AG04450 (cell line): ENCODE measurements at places on chromosomes 16 and 17.

DNA sequence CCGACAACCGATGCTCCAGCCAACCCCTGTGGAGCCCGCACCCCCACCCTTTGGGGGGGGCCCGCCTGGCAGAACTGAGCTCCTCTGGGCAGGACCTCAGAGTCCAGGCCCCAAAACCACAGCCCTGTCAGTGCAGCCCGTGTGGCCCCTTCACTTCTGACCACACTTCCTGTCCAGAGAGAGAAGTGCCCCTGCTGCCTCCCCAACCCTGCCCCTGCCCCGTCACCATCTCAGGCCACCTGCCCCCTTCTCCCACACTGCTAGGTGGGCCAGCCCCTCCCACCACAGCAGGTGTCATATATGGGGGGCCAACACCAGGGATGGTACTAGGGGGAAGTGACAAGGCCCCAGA, 17.9 kb downstream of the NGFR start:
- DNase-seq: no peak

DNA sequence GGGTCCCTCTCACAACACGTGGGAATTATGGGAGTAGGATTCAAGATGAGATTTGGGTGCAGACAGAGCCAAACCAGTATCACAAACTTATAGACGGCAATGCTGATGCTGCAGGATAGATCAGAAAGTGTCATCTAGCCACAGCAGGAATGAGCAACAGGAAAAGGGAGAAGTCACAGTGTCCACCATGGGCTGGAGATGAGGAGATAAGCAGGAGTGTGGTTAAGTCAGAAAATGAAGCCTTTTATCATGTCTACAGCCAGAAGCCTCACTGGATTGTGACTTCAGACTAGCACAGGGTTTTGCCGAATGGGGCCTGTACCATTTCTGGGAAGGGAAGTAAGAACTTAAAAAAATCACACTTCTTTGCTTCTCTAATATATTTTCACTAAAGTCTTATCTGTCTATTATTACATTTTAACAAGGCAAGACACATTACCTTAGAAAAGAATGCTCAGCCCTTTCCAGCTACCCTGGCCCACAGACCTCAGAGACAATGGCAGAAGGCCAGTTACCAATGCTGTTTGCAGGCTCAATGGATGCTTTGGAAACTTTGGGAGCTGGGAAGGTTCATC, 490.2 kb upstream of the SALL1 start:
- no peak for DNase-seq

DNA sequence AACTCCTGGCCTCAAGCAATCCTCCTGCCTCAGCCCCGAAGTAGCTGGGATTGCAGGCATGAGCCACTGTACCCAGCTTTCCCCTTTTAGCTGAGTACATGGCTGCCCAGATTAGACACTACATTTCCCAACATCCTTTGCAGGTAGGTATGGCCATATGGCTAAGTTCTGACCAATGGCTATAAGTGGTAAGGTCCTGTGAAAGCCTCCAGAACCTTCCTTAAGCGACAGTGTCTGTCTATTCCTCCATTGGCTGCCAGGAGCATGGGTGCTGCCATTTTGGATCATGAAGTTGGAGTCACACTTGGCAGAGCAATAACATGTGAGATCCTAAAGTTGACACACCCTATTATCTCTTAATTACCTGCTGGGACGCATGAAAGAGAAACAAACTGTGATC, 24.4 kb upstream of the CRHR1 start:
- no peak for DNase-seq

- peak; percentile 8 for DNase-seq
Measured at GRCh38 chr16:87132361-87133014, 184.7 kb downstream of the C16orf95 start.

DNA sequence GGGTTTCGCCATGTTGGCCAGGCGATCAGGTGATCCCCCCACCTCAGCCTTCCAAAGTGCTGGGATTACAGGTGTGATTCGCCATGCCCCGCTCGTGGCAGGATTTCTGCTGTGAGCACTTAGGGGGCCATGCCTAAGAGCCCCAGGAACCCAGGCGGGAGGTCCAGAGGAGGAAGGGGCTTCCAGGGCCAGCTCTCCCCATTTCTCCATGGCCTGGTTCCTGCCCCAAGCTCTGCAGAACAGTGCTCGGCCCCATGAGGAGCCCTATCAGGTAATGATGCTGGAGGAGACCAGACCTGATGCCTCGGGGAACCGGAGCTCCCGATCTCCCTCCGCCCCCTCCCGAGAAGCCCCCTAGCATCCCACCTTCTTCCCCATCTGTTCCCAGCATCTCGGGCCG, 53.6 kb downstream of the RMI2 start:
- no peak for DNase-seq

DNA sequence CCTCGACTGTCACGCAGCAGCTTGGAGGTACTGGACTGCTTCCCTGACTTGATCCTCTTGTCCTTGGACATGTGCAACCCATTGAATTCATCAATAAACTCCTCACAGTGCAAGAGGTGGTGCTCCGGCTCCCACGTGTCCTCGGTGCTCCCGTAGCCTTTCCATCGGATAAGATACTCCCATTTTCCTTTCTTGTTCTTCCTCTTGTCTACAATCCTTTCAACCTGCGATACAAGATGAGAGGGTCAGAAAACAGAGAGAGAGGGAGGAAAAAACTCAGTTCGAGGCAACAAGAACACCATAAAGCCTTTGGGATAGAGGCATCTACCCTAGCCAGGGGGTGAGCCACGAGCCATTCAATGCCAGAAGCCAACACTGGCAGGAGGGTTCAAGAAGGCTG, 119.5 kb downstream of the CDYL2 start:
- no peak for DNase-seq

- no peak for DNase-seq
Measured at GRCh38 chr16:56013962-56014552, 138.9 kb upstream of the CES5A start.

DNA sequence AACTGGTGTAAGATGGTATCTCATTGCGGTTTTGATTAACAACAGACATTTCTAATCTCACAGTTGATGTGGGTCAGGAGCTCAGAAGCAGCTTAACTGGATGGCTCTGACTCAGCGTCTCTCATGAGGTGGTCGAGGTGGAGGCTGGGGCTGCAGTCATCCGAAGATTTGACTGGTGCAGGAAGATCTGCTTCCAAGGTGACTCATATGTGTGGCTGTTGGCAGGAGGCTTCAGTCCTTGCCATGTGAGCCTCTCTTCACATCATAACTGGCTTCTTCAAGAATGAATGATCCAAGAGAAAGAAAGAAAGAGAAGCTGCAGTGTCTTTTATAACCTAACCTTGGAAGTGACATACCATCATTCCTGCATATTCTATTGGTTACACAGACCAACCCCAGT, 376.1 kb downstream of the SEC14L1 start:
- no peak for DNase-seq

DNA sequence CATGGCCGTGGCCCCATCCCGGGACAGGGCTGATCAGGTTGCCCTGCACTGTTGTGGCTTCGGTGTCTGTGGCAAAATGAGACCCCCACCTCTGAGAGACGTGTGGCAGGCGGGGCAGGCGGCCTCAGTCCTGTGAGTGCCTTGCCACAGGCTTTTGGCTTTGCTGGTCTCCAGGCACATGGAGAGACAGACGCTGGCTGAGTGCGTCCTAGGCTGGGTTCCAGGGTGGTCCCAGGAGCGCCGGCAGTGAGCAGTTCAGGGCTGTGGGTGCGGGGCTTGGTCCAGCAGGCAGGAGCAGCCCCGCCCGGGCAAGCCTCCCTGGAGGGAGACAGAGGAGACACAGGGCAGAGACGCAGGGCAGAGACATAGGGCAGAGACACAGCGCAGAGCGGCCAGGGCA, 29.2 kb downstream of the SOX8 start:
- DNase-seq: no peak

DNA sequence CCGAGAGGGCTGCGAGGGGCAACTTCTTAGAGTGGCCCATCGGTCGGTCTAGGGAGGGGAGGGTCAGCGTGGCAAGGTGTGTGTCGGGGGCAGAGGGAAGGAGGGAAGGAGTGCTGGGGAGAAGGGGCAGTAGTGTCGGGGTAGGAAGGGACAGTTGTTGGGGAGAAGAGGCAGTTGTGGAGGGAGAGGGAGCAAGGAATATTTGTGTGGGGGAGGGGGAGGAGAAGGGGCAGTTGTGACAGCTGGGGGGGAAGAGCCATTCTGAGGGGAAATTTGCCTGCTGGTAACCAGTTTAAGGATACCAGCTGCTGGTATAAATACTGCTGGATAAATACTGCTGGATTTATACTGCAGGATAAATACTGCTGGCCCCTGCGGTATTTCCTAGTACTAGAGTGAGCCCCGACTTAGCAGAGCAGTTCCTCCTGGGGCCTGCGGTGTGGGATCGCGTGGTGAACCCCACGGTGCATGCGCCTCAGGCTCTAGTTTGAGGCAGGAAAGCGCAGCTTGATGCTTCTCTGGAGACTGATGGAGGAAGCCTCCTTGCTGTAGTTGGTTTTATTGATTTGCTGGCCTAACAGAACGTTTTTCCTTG, 309 bp downstream of the DNAH2 start:
- no peak for DNase-seq

DNA sequence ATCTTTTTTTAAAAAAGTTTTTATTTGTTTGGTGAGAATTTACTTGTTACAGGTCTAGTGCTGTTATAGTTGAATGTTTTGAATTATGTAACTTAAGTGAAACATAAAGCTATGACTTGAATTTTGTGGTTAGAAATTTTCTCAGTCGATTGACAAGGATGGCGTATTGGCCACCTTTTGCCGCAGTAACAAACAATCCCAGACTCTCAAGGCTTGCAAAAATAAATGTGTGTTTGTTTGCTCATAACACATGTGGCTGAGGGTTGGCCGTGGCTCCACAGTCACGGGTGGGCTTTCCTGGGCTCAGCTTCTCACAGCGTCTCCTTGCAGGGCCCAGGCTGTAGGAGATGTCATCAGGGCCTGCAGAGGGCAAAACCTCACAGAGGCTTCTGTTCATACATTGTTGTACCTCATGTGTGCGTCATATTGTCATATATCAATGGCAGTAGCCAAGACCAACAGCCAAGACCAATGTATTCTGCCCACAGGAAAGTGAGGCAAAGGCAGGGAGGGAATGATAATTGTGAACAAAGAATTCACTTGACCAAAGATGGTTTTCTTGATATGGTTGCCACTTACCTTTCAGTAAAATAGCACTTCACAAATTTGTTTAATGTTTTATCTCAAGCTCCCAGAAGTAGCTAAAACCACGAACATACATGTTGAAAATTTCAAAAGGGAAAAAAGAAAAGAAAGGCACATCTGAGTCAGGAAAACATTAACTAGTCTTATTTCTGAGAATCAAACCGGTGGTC, 93.5 kb downstream of the WWOX start:
- no peak for DNase-seq

- no peak for DNase-seq
Measured at GRCh38 chr17:72297326-72298115, 176.7 kb downstream of the SOX9 start.

- DNase-seq: no peak
Measured at GRCh38 chr17:82204831-82205719, 7.6 kb downstream of the CCDC57 start.

DNA sequence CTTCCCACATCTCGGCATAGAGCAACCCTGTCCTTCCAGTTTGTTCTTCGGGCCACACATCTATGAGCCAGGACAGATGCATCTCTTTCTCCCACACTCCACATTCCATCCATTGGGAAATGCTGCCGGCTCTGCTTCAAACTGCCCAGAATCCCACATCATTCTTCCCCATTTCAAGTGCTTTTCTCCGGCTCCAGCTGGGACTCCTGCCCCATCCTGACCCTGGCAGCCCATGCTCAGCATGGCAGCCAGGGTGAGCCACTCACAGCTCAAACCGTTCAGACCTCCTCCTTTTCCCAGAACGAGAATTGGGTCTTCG, 132.8 kb upstream of the SDK2 start:
- no peak for DNase-seq

GRCh38 chr17:70780031-70780430, 610.7 kb downstream of the KCNJ2 start:
- no peak for DNase-seq

DNA sequence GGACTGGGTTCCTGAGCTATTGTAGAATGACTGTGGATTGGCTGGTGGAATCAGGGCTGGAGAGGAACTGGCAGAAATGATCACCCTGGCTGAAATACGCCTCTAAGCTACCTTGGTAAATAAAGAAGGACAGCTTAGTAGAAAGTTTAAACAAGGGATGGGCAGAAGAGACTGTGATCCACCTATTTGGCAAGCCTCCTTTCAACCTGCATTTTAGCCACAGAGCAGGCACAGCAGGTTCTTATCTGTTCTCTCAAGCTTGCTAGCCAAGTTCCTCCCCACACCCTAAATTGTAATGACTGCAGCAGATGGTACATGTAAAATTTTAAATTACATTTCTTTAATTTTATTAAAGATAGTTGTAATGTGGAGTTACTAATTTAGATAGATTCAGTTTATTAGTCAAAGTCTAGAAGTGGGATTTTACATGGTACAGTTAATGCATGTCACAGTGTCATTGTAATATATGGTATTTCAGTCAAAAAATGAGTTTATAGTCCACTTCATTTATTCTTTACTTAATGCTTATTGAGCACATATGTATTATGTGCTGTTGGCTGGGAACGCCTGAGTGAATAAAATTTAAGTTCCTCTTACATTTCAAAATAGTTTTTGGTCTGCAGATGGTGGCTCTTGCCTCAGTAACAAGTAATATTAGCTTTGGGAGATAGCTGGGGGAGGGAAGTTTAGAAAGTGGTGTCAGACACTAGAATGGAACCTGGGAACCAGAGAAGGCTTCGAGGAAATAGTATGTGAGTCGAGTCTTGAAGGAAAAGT, 11.2 kb downstream of the EPN2 start:
- no peak for DNase-seq

DNA sequence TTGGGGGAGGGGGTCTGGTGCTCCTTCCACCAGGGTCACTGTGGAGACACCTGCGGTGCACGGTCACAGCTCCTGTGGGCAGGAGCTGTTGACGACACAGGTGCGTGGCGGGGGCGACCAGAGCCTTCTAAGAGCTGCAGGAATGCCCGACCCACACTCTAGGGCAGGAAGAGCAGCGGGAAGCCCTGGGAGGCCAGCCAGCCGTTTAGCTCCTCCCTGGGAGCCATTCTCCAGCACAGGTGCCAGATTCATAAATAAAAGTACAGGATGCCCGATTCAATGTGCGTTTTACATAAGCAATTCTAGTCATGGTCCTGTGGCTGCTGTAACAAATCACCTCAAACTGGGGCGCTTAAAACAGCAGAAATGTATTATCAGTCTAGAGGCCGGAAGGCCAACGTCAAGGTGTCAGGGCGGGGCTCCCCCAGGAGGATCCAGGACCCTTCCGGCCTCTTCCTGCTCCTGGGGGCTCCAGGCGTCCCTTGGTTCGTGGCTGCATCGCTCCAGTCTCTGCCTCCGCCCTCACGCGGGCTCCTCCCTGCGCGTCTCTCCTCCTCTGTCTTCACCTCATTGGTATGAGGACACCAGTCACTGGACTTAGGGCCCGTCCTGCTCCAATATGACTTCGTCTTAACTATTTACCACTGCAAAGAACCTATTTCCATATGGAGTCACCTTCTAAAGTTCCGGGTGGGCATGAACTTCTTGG, 155.4 kb downstream of the FOXL1 start:
- no peak for DNase-seq

- no peak for DNase-seq
Measured at GRCh38 chr17:17362540-17362930, 59.4 kb downstream of the NT5M start.
